ENCODE measurements at places on chromosomes 2 and 18. TPM values are rescaled to one million over a fixed set of nuclear protein-coding genes. Genes with fewer than 3 reads are reported as not detected.

KATNAL2 gene
- 8.2 TPM for polyA plus RNA-seq

IL18R1 gene
- 0.11 TPM for polyA plus RNA-seq

NDC80 gene
- 7.9 TPM for polyA plus RNA-seq

DNA sequence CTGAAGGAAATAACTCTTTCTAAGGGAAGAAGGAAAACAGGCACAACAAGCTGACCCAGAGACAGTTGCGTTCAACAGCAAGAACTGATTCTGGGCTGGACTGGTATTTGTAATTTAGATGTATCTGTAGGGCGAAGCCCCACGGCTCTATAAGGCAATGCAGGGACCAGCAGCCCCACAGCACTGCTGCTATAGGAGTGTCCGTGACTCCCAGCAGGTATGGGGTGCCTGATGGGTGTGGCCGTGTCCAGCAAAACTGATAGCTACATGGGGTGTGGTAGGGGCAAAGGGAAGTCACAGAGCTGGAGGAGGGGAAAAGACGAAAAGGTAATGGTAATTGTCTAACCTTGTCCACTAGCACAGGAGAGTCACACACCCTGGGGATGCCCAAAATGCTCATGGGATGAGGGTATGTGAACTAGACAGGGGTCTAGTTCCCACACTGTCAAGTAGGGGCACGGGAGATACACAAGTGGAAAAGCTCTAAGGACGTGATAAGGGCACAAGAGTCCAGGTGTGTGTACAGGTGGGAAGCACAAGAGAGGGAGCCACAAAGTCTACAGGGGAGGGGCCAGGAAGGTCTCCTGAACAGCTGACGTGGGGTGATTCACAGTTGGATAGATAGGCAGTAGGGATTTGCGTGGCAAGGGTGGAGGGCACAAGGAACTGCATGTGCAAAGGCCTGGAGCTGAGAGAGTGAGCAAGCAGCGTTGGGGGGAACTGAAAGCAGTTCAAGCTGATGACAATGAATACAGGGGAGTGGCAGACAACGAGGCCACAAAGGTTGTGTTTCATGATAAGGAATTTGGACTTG, 48.5 kb upstream of the ASPRV1 start:
- no peak overlapping the region for H3K4me3 ChIP-seq
- no peaks in the 10 kb centered on the region for H3K4me1 ChIP-seq
- no peaks in the 10 kb centered on the region for H3K27me3 ChIP-seq
- H3K27ac ChIP-seq: no peak overlapping the region
- H3K36me3 ChIP-seq: no peaks in the 10 kb centered on the region

DNA sequence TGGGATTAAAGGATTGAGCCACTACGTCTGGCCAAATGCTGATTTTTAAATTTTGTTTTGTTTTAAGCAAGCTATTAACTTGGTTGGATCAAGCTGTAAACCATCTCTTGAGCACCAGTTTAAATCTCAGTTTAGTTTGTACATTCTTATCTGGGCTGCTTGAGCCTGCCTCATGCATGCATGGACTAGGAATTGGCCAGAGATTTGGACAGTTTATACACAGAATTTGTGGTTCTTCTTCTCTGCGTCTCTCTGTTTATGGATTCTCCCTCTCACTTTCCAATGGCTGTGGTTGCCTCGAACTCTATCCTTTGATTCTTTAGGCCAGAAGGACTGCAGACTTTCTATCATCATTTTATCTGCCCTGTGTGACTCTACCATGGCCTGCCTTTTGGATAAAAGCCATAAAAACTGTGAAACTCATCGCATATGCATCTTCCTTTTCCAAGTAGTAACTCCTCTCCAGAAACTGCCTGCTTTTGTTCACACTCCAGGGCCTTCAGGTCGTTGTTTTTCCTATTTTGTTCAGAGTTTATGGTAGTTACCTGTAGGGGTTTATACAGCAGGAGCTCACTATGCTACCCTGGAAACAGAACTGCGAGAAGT, 32.5 kb upstream of the PLB1 start:
- H3K27ac ChIP-seq: no peak overlapping the region
- H3K4me1 ChIP-seq: no peaks in the 10 kb centered on the region
- no peak overlapping the region for H3K4me3 ChIP-seq
- H3K36me3 ChIP-seq: no peaks in the 10 kb centered on the region

- H3K27ac ChIP-seq: no peak overlapping the region
- no peak for DNase-seq
- H3K27me3 ChIP-seq: no peaks in the 10 kb centered on the region
Measured at GRCh38 chr2:192885569-192886160, 690.9 kb upstream of the TMEFF2 start.

DNA sequence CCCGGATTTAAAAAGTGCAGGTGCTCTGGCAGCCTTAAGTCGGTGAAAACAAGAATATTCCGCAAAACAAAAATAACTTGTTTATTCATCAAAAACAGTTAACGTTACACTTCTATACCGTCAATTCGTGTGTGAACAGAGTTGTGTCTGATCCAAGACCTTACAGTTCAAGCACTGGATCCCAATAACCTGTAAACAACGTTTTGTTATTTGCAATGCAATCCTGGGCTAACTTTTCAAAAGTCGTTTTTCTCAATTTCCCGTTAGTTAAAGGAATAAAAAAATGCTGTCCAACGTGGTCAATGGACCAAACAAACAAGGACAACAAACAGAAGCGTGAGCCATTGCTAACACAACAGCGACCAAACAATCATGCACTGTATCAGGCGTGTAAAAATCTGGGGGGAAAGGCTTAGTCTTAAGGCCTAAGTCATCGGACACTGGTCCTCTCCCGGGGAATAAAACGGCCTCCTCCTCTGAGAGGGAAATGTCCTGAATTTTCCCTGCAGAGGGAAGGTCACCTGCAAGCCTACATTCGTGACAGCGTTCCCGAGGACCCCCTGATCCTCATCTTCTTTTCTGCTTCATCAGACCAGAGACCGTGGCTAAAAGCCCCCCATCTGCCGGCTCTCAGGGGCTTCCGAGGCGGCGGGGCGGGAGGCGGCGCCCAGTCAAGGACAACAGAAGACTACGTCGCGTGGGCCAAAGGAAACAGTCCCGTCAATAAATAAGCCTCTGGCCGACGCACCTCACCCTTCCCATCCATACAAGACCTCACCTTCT, 490 bp downstream of the NDUFS1 start:
- peak overlapping the region; percentile 88 for H3K27ac ChIP-seq
- no peak for DNase-seq
- H3K36me3 ChIP-seq: peaks cover 19% of the 10 kb centered on the region
- H3K4me3 ChIP-seq: peak overlapping the region; percentile 84
- peaks cover 12% of the 10 kb centered on the region for H3K4me1 ChIP-seq
- H3K27me3 ChIP-seq: no peaks in the 10 kb centered on the region

DNA sequence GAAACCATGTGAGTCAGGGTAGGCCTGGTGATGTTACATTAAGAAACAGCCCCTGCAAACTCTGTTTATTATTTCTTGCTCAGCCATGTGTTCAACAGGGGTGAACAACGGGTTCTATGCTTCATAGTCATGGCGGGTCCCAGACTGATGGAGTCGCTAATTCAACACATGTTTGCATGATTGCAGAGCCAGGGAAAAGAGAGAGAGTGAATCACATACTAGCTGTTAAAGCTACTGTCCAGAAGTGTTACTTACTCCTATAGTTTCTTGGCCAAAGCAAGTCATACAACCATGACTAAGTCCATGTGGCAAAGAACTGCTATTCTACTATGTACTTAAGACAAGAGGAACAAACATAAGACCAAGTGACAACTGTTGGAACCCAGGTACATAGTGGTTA, 241.2 kb upstream of the SKOR2 start:
- H3K36me3 ChIP-seq: no peaks in the 10 kb centered on the region
- no peaks in the 10 kb centered on the region for H3K4me1 ChIP-seq
- no peaks in the 10 kb centered on the region for H3K27me3 ChIP-seq

- H3K36me3 ChIP-seq: no peaks in the 10 kb centered on the region
- no peaks in the 10 kb centered on the region for H3K4me1 ChIP-seq
- no peak overlapping the region for H3K4me3 ChIP-seq
- no peak for DNase-seq
Measured at GRCh38 chr2:170243118-170243837, 65.3 kb downstream of the MYO3B start.

GRCh38 chr18:22378672-22379282, 38.9 kb downstream of the CTAGE1 start:
- H3K36me3 ChIP-seq: no peaks in the 10 kb centered on the region
- H3K27me3 ChIP-seq: peaks cover 22% of the 10 kb centered on the region
- no peak overlapping the region for H3K4me3 ChIP-seq
- H3K4me1 ChIP-seq: no peaks in the 10 kb centered on the region
- DNase-seq: peak; percentile 22

DNA sequence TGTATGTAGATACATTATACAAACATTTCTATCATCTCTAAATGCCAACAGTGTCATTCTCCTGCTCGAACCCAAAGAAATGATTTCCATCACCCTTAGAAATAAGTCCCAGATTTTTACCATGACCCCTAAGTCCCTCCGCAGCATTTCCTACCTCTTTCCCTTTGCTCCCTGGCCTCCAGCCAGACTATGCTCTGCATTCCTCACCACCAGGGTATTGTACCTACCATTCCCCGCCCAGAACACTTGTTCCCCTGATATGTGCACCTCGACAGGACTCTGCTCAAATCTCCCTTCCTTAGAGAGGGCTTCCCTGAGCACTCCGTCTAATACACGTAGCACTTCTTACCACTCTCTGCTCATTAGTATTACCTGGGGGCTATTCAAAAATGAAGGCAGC, 630.2 kb downstream of the ARHGAP15 start:
- H3K27me3 ChIP-seq: no peaks in the 10 kb centered on the region
- H3K36me3 ChIP-seq: no peaks in the 10 kb centered on the region
- no peaks in the 10 kb centered on the region for H3K4me1 ChIP-seq
- no peak overlapping the region for H3K4me3 ChIP-seq

Measured in SK-N-SH (cell line).